Activated naive CD4-positive, alpha-beta T cell treated with anti-CD3 and anti-CD28 coated beads, Interleukin-2, amount 50 U/mL, for 16 hours (primary cell): ENCODE measurements at places on chromosomes 1 and 21.
A peak's percentile ranks its signal among the peaks of the same experiment; 100 is the strongest.

GRCh38 chr1:230930986-230931385 lies 47.7 kb downstream of the TTC13 start:
- no peak for DNase-seq

DNA sequence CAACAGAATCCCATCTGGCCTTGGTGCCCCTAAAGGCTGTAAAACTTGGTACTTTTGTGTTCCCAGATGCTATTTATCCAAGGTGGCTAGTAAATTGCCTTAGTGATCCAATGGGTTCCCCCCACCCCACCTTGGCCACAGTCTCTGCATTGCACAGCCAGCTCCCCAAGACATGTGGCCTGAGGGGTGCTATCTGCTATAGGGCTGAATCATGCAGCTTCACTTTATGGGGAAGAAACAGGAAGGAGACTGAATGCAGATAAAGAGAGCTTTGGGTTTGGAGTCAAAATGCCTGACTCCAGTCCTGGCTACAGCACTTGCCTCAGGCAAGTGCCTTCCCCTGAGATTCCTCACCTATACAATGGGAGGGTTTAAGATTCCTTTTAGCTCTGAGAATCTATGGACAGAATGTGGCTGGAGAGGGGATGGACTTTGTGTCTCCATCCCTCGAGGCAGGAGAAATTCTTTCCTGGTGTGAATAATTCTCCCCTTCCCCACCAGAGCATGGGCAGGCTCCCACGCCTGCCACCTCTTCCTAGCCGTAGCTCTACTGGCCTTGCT lies 6.5 kb downstream of the RHEX start:
- no peak for DNase-seq

GRCh38 chr1:68815632-68816031 lies 318.8 kb upstream of the DEPDC1 start:
- no peak for DNase-seq

DNA sequence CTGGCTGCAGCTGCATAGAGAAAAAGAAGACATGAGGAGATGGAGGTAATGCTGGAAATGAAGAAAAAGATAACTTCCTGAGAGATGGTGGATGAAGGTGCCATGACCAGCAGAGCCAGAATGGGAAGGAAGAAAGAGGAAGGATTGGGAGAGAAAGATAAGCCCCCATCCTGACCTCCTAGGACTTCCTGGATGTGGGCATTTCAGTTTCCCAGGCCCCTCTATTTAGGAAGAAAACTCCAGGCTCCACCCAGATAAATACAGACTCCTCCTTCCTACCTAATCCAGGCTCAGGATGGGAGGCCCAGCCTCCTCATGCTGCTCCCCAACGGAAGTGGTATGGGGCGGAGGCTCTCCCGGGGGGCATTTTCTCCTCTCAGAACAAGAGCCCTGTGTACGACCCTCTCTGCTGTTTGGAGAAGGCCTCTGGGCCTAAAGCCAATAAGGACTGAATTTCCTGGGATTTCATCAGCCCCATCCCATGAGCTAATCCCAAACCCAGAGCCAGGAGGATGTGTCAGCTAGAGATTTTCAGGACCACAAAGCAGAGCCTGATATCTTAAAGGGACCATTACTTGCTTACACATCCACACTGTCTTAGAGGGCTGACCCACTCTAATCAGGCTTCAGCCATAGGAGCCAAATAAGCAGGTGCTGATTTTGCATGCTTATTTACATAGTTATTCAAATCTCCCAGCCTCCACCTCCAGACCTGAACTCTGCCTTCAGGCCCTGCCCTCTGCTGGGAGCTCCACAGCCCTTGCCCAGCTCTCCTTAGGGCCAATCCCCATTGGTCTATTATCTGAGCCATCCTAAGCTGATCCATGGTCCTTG lies 5.1 kb upstream of the ARHGEF2 start:
- DNase-seq, result no peak

DNA sequence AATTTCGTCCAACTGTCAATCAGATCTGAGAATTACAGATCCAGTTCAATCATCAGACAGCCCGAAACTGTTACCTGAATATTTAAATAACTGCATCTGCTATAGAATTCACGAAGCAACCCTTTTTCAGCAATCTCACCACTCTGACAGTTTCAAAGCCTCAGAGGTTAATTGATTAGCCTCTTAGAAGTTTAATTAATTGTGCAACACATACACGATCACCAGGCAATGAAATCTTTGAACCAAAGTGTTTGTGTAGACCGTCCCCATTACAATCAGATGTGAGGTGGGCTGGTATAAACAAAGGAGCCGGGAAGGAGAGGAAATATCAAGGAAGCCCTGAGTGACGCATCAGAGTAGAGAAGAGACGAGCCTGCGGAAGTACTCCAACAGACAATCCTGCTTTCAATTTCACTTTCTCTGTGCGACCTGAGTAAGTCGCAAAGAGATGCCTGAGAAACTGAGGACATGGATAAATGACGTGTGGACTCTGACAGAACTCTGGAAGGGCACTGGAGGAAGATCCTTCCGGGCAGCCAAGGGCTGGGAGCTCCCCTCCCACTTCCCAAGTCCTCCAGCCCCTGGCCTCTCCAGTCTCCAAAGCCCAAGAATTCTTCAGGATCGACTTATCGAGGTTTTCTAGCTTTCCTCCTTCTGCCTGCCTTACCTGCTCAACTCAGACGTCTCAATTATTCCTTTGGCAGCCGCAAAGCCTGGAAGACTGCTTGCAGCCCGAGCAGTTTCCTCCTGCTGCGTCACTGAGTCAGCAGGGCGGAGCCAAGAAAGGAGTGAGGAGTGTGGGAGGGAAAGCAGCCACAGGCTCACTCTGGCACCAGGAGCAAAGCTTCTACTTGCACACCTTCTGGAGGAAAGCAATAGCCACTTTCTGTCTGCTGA lies at the start of gene RNASEL:
Gene RNASEL (minus strand): TSS at position 757 of the 897 bp plus-strand sequence. CDS start 2,450 bp downstream, outside the sequence.
- DNase-seq, result peak; percentile 57
